CMK (cell line): ENCODE measurements at places on chromosomes 7 and 10.

GRCh38 chr10:10367264-10367663 is 650.4 kb upstream of the CELF2 start:
- no peak for DNase-seq

- DNase-seq = no peak
These were observed 62.0 kb downstream of the VSTM4 start for GRCh38 chr10:49053053-49053997.

DNA sequence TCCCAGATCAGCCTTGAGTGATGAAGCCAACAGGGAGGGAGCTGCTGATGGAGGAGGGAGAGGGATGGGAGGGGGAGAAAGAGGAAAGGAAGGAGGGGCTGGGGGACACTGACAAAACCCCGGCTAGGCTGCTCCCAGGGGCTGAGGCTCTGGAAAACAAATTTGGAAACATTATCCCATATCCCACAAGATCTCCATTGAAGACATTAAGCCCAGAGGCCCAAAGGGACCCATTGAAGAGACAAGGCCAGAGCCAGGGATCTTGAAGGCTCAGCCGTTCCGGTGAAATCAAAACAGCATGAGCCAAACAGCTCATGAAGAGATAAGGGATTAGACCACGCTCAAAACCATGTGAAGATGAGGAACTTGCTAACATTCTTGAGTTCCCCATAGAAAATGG is 184.3 kb upstream of the ITGB1 start:
- no peak for DNase-seq

DNA sequence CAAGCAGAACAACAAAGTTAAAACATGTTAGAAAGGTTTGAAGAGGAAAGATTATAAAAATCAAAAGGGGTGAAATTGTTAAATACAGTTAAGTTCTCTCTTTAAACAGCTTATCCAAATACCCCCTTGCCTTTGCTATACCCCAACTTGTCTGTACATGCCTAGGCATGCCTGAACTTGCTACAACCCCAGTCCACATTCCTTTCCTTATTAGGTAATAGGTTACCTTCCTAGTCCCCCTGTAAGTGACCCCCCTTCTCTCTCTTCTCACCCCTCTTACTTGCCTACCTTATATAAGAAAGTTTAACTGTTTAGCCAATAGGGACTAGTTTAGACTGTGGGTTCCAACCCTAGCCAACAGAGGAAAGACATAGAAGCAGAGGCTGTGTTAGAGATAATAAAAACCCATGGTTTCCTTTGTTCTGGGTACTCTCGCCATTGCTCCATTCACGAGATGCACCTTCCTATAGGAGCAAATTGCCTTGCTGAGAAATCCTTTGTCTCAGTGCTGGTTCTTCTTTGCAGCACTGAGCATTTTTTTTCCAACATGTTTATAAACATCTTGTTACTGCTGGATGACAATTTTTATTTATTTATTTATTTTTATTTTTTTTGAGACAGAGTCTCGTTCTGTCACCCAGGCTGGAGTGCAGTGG is 282.2 kb upstream of the GALNT17 start:
- DNase-seq = no peak

- no peak for DNase-seq
These were observed 1.0 kb downstream of the CYP51A1 start for GRCh38 chr7:92133133-92133736.

DNA sequence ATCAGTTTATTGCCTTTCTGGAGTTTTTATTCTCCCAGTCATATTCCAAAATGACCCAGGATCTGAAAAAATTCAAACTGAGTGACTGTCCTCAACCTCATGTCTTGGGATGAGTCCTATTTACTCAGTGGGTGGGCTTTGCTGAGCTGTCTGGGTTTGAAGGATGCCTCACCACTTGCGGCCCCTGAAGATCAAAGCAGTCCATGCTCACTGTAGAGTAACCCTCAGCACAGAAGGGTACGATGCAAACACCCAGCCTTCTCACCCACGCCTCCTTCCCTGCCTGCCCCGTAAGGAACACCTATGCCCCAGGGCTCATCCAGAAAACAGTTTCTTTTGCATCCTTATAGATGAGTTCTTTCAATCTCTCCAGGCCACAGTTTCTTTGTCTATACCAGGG is 42.2 kb upstream of the GRB10 start:
- DNase-seq = no peak

GRCh38 chr10:31587691-31588090 is 268.7 kb downstream of the ZEB1 start:
- DNase-seq = no peak
